ENCODE measurements at places on chromosomes 12 and 14. TPM values are rescaled to one million over a fixed set of nuclear protein-coding genes. Genes with fewer than 3 reads are reported as not detected.

DNA sequence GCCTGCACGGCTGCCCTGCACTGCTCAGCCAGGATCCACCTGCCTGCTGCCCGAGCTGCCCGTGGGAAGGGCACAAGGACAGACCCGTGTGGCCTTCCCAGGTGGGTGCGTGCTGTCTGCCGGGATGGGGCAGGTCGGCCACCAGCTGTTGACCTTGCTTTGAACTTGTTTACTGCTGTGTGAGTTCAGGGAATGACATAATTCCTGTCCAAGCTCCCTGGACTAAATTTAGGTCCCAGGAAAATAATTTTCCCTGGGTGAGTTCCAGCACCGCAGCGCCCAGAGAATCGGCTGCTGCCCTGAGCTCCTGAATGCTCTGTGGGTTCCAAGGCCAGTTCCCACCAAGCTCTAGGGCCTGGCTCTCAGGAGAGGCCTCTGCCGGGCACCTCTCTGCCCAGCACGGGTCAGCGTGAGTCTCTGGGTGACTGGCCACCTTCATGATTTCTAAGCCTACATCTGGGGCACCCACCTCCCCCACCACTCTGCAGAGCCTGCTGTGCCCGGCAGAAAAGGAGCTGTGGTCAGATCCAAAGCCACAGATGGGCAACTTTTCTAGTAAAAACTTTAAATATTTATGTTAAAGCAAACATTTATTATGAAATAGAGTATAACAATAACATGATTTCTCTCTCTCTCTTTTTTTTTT is 27.2 kb upstream of the MLXIP start:
- no peak for DNase-seq

DNA sequence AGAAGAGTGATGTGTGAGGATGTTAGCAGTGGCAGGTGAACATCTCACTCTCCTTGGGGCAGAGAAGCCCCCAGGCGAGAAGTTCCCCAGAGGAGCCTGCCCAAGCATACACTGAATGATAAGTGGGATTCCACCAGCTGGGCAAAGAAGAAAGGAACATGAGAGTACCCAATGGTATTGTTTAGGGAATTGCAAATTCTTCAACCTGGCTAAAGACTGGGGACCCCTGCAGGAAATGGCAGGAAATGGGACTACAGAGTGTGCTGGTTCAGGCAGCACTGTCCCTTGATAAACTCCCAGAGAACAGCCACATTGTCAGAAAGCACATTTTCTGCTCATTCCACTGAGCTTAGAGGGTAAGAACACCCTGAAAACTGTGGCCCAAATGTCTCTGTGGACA is 121.3 kb downstream of the RPS29 start:
- DNase-seq: no peak

- DNase-seq: peak; percentile 32
Measured at GRCh38 chr12:79058342-79058741, 193.8 kb downstream of the SYT1 start.

DNA sequence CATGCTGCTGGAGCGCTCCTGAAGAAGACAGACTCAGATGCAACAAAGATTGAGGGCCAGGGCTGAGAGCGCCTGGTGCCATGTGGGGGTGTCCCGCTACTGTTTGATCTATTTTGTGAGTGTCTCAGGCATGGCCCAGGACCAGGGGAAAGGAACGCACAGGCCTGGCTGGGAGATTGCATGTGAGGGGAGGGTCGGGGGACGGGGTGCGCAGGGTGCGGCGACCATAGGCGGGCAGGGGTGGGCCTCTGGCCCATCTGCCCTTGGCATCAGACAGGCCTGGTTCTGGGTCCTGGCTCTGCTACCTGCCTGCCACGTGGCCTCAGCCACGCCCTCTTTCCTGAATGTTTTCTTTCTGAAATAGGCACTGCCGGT is 47.5 kb downstream of the BEGAIN start:
- no peak for DNase-seq

- peak; percentile 74 for DNase-seq
Measured at GRCh38 chr12:76470028-76470939, 89.3 kb downstream of the OSBPL8 start.

- DNase-seq: no peak
Measured at GRCh38 chr14:38387821-38388220, 131.9 kb upstream of the CLEC14A start.

Gene C2CD5
- total RNA-seq: 15.1 TPM

DNA sequence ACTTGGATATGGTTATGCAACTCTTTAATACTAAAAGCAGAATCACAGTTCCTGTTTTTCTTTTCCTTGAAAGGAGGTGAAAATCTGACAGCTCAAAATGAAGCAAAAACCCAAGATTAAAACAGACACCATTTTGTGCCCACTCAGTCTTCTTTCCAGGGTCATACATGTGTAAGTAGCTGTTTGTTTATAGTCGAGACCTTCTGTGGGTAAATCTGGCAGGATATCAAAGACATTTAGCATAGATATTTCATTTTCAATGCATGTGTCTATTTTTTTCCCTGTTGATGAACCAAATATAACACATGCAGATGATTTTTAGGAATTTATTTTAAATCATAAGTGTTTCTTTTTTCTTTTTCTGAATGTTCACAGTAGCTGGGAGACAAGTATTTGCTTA is 398.8 kb downstream of the FOXG1 start:
- DNase-seq: no peak

DNA sequence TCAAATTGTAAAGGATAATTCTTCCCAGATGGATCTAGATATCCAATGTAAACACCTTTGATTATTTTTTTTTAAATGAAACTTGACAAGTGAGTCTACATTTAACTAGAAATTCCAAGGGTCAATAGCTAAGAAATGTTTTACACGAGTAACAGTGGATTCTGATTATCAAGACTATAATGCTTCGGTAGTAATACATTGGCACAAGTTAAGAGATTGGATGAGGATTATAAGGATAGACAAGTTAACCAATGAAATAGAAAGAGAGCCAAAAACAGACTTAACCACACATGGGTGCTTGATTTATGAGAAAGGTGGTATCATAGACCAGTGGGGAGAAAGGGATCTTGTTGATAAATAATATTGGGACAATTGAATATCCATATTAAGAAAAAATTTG is 40.3 kb upstream of the PCED1B start:
- no peak for DNase-seq

Gene OR6J1
- not detected for total RNA-seq

DNA sequence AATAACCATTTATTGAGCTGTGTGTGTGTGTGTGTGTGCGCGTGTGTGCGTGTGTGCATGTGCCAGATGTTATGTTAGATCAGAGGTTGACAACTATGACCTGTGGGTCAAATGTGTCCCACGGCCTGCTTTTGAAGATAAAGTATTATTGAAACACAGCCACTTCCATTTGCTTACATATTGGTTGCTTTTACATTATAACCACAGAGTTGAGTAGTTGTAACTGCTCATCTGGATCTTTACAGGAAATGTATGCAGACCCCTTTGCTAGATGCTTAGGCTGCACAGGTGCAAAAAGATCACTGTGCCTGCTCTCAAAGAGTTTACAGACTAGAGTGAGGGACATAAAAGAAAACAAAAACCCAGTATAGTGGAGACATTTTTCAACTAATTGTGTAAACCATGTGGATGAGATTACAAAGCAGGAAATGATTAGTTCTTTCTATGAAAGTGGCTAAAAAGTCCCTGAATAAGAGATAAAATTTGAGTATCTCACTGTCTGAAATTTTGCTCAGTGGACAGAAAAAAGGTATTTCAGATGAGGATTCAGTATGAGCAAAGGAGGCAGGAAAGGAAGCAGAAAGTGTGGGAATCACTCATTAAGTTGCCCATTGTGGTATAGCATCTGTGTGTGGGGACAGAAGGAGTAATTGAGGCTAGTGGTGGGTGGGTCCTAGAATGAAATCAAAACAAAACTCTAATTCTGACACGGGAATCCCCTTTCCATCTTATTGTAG is 188.4 kb downstream of the PAH start:
- no peak for DNase-seq

GRCh38 chr12:128079446-128079845 is 187.5 kb upstream of the TMEM132C start:
- DNase-seq: no peak

DNA sequence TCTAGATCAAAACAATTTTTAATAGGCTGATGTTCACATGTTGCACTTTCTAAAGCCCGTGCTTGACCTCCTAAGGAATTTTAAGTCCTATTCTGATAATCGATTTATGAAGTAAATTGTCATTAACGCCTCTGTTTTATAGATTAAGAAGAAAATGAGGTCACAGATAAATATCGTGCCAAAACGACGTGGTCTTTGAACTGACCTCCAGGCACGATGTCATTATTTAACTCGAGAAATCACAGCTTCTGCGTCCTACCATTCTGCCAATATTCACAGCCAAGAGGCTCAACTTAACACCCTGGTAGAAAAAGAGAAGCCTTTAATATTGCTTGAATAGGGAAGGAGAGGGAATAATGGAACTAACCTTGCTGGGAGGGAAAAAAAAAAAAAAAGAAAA is 888 bp upstream of the EEA1 start:
- DNase-seq: no peak

DNA sequence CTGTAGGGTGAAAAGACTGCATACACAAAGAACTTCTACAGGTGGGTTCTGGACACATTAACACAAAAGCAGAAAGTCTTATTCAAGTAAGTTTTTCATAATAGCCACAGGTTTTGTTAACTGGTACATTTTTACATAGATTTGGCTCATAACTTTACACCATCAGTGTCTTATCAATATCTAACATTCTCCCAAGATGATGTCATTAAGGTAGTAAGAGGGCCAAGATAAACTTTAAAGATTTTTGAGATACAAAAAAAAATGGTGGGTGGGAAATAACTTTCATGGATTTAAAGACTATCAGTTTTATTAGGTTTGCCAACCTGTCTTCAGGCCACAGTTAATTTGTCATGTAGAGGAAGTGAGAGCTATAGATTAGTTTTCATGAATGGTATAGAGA is 1.7 kb downstream of the SUPT16H start:
- DNase-seq: no peak

DNA sequence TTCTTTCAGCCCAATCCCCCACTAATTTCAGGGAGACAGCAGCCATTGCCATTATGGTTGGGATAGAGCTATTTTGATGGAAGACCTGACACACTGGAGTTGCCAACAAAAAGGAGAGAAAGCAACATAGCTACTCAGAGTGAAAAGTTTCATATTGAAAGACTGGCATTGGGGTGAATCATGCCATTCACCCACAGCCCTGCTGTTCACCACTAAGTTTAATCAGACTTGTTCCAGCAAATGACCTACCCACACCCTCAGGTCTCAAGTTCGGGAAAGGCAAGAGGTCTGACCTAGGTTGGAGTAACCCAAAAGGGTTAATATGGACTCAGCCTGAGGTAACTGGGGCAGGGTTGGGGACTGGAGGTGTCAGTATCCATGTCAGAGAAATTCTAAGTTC is 169.2 kb downstream of the PAWR start:
- no peak for DNase-seq

- DNase-seq: no peak
Measured at GRCh38 chr14:50353126-50353525, 41.0 kb downstream of the DMAC2L start.

- no peak for DNase-seq
Measured at GRCh38 chr12:20421421-20421820, 53.1 kb downstream of the PDE3A start.

Gene NFATC4
- 14.0 TPM for total RNA-seq

GRCh38 chr12:128840862-128841468 is 12.3 kb upstream of the GLT1D1 start:
- no peak for DNase-seq

Gene AHNAK2
- 121 TPM for total RNA-seq

DNA sequence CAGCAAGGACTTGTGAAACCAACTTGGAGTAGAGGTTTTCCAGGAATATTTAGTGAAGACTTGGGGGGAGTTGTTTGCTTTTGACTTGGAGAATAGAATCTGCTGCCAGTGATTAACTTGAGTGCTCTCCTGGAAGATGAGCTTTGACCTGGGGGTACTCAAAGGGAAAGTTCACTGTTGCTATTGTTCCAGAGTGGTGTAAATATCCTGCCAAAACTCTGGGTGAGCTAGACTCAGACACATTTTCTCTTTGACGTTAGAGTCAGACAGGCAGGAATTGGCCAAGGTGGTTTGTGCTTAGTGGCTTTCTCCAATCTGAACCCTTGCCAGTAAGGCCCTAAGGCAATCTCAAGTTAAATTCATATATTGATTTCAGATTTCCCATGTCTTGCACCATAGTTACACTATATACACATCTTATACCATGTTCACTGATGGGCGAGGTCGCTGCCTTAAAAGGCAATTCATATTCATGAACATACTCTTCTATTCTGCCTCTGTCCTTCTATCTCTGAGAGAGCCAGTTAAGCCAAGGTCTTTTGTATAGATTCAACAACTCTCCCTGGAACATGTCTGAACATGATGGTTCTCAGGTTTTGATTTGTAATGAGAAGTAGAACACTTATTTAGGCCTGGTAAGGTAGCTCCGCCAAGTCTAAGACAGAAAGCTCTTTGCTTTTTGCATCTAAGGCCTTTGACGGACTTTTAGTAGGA is 204.6 kb upstream of the SLC38A2 start:
- no peak for DNase-seq

- DNase-seq: no peak
Measured at GRCh38 chr12:25781232-25781631, 177.2 kb upstream of the RASSF8 start.

DNA sequence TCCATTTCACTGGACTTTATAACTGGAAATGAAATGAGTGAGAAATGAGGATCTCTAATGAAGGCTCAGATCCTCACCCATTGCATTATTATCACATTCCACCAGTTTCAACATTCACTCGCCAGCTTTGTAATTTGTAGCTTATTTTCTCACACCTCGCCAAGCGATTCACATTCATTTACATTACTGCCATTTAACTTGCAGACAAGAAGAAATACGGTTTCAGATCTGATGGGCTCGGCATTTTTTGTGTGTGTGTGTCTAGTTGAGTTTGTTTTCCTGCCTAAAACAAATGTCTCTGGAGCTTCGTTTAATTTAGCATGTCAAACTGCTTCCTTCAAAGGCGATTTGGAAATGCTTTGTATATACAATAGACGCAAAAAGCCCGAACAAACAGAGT is 132.2 kb downstream of the FLRT2 start:
- no peak for DNase-seq

- DNase-seq: no peak
Measured at GRCh38 chr14:24279301-24280186, 8.1 kb upstream of the RABGGTA start.

- no peak for DNase-seq
Measured at GRCh38 chr14:93857081-93857480, 68.8 kb upstream of the PRIMA1 start.

Gene RHOF
- total RNA-seq: 311 TPM
